Omental fat pad (tissue), 4 donors: ENCODE measurements at places on chromosomes 16 and 17.
A peak's percentile ranks its signal among the peaks of the same experiment; 100 is the strongest.

- DNase-seq: no peak
Measured at GRCh38 chr17:49343273-49343672, 18.8 kb downstream of the ZNF652 start.

DNA sequence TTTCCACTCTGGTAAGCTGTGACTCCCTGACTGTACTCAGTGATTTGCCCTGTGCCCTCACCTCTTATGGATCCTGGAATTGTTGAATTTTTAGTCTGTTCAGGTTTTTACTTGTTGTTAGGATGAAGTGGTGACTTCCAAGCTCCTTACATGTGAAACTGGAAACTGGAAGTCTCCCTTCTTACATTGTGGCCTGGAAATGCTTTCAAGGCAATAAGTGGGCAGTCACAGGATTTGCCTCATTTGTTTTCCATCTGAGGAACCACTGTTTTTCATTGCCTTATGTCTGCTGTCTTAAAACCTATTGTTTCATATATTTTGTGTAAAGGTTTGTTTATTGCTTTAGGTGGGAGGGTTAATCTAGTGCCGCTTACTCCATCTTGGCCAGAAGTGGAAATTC, 155.8 kb downstream of the CYB561 start:
- no peak for DNase-seq

- no peak for DNase-seq
Measured at GRCh38 chr16:28309811-28310311, 17.5 kb downstream of the SBK1 start.

- DNase-seq: no peak
Measured at GRCh38 chr16:87921236-87921773, 15.0 kb downstream of the CA5A start.

- DNase-seq: no peak
Measured at GRCh38 chr17:896953-897661, 82.5 kb downstream of the NXN start.

DNA sequence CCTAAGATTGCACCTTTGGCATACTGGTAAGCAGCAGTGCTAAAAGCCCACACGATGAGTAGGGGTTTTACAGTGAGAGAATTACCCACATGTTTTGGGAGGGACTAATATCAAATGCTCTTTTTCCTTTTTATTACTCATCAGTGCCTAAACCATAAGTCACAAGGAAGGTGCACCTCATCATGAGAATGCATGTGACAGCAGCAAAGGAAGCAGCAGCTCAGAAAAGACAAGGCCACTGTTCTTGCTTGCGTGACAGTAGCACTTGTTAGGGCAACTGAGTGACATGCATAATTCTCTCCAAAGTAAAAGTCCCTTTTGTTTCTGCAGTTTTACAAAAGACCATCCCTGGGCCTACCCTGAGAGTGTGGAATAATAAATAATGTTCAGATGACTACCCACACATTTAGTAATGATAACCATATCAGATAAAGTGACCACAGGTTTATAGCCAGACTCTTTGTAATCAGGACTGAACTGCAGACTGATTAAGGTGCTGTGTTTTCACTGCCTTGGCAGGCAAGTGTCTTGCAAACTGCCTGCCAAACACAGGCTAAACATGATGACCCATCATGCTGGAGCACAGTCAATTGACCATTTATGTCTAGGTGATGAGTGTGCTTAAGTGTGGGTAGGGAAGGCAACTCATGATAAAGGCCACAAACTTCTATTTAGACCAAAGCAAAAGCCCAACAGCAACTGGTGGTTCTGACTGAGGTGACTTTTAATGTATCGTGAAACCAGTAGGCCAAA, 1751.4 kb downstream of the TP53TG3F start:
- no peak for DNase-seq

DNA sequence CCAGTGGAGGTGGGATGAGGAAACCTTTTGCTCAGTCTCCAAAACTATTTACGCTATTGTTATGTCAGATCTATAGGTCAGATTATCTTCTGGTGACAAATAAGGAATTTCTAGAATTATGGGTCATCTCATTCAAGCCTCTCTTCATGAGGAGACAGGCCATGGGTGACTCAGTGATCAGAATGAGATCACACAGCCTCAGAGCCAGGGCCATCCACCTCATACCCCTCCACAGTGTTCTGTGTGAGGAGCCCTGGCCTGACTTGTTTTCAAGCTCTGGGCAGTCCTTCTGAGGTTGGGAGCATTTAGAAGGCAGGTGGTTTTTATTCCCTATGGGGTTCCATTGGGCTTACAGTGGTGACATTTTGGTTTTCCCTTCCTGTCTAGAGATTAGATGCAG, 26.5 kb downstream of the YPEL2 start:
- DNase-seq: no peak

DNA sequence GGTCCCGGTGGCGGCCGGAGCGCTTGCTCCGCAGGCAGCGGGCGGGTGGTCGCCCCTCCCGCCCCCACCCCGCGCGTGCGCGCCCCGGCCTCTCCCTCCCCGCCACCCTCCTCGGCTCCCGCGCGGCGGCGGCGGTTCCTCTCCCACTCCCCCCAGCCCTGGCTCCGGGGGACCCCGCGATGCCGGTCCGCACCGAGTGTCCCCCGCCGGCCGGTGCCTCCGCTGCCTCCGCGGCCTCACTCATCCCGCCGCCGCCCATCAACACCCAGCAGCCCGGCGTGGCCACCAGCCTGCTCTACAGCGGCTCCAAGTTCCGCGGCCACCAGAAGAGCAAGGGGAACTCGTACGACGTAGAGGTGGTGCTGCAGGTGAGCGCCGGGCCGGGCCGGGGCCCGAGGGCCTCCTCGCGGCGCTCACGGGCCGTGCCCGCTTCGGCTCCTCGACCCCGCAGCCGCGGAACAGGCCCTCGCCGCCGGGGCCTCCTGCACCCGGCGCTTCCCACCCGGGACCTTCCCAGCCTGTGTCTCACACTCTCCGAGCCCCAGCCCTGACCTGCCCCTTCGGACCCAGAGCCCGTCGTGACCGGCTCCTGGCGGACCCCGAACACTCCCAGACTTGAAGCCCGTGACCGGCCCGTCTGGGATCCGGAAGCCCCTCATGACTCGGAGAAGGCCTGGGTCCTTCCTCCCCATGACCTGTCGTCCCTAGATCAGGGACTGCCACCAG, 490 bp downstream of the GID4 start:
- DNase-seq: no peak

- peak; percentile 42 for DNase-seq
Measured at GRCh38 chr17:74770498-74771318, 5.4 kb downstream of the NAT9 start.

DNA sequence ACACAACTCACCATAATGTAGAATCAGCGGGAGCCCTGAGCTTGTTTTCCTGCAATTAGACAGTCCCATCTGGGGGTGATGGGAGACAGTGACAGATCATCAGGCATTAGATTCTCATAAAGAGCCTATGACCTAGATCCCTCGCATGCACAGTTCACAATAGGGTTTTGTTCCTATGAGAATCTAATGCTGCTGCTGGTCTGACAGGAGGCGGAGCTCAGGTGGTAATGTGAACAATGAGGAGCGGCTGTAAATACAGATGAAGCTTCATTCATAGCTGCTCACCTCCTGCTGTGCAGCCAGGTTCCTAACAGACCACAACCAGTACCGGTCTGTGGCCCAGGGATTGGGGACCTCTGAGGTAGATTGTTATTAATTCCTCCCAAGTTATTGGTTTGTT, 2.9 kb upstream of the DOK4 start:
- DNase-seq: no peak

- no peak for DNase-seq
Measured at GRCh38 chr16:28991687-28992086, 6.8 kb downstream of the LAT start.

- DNase-seq: no peak
Measured at GRCh38 chr17:80361495-80362220, 53.3 kb upstream of the ENDOV start.

DNA sequence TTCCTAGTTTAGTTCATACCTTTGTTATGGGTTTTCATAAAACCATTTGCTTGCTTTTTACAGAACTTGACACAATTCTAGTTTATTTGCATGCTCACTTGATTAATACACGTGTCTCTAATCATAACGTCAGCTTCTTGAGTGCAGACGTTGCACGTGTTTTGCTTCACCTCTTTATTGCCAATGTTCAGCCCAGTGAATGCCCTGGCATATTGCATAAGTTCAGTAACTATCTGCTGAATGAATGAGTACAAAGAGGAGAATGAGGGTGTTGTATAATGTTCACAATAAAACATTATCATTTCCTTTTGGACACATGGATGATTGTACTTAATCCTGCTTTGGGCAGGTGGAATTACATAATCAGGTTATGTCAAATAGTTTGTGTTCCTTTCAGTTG, 519.8 kb downstream of the HS3ST4 start:
- DNase-seq: no peak
